ENCODE measurements at places on chromosomes 3 and 15.

GRCh38 chr15:73888224-73889041 lies 15.1 kb downstream of the TBC1D21 start:
- no peak for DNase-seq

GRCh38 chr3:100029689-100030088 lies 84.6 kb downstream of the FILIP1L start:
- no peak for DNase-seq

GRCh38 chr3:173371848-173372487 lies 25.6 kb upstream of the NLGN1 start:
- no peak for DNase-seq

GRCh38 chr3:51747840-51748239 lies 31.2 kb downstream of the IQCF6 start:
- no peak for DNase-seq

GRCh38 chr3:45269952-45270351 lies 43.9 kb upstream of the TMEM158 start:
- no peak for DNase-seq

GRCh38 chr3:141385406-141386125 lies 17.3 kb downstream of the ZBTB38 start:
- no peak for DNase-seq

GRCh38 chr15:80317389-80318182 lies 65.6 kb upstream of the CTXND1 start:
- DNase-seq = no peak

- no peak for DNase-seq
Measured at GRCh38 chr3:54324103-54324502, 201.8 kb downstream of the CACNA2D3 start.

- DNase-seq = no peak
Measured at GRCh38 chr3:64011685-64012084, 11.6 kb downstream of the PSMD6 start.

DNA sequence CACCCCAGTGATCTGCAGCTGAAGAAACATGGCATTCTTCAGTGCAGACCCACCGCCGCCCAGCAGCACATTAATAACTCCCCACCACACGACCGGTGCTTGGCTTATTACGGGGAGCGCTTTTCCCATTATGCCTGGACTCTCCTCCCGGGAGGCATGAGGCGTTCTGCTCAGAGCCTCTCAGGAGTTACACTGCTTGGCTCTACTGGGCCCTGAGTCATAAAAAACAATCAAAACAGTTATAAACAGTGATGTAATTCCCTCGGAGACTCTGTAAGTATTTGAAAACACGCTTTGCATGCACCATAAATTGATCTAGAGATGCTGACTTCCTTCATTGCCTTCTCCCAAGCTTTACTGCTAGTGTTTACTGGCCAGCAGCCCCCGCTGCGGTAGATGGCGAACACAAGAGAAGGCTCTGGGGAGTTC lies 77.1 kb upstream of the SNRPA1 start:
- DNase-seq = no peak

DNA sequence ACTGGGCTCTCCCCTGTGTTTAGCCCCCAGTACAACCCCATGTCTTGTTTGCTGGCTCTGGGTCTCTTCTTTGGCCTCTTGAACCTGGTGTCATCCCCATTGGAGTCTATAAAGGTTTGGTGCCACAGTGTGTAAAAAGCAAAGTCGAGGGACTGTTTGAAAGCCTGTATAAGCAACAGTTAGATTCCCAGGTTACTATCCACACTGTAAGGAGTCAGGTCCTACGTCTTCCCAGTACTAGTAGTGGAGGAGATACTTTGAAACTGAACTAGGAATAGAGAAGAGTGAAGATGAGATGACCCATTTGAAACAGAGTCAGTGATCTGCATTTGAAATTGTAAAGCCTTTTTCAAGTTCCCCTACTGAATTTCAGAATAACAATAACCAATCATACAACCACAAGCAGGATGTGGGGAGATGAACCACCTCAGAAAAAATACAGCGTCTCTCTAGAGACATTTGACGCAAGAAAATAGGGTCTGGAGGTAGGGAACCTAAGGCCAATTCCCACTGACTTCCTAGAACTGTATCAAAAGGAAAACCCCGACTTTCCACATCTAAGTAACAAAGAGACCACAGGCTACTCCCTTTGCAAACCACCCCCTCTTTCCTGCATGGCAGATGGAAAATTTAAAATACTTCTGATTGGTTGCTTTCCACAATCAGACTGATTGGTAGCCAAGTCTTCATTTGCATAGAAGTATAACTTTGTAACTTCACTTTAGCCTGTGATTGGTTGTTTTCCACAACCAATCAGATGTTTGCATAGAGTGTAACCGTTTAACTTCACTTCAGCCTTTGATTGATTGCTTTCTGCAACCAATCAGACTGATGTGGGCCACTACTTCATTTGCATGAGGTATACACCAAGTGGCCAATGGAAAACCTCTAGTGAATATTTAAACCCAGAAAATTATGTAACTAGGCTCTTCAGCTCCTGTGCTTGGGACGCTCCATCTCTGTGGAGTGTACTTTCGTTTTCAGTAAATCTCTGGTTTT lies 49.9 kb upstream of the NEDD4 start:
- DNase-seq = peak; percentile 20

DNA sequence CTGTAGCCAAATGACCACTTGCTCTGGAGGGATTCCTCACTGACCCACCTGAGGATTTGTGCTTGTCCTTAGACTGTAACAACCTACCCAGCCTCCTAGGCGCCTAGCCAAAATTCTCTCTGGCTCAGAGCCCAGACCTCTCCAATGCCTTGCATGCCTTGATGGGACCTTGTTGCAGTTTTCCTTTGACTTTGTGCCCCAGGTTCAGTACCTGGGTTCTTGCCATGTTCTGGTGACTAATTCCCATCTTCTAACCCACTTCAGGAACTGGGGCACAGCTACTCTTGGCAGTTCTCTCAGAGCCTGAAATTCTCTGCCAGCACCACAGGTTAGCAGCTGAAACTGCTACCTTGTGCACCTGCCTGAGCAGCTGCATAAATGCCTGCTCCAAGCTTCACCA lies 27.0 kb upstream of the UBE3A start:
- DNase-seq = no peak

DNA sequence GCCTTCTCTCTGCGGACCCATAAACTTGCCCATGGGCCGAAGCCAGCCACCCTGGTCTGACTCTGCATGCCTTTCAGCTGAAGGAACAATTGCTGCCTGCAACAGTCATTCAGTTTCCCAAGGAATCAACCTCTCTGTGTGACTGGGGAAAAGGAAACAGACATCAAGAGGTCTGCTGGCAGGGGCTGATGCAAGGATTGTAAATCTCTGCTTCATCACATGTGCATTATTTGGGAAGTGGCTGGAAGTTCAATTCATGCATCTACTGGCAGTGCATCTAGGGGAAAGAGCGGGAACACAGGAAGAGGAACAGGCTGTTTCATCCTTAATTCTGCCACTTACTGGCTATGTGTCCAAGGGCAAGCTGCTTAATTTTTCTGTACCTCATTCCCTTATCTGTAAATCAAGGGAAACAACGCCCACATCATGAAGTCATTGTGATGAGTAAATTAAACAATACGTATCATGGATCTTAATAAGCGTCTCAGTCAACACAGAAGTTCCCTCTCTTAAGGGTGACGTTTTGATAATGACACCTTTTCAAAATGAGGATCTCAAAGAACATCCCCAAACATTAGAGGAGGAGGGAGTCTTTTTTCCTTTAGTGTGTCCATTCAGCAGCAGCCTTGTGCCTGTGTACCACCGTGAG lies 17.4 kb upstream of the ADPGK start:
- no peak for DNase-seq

DNA sequence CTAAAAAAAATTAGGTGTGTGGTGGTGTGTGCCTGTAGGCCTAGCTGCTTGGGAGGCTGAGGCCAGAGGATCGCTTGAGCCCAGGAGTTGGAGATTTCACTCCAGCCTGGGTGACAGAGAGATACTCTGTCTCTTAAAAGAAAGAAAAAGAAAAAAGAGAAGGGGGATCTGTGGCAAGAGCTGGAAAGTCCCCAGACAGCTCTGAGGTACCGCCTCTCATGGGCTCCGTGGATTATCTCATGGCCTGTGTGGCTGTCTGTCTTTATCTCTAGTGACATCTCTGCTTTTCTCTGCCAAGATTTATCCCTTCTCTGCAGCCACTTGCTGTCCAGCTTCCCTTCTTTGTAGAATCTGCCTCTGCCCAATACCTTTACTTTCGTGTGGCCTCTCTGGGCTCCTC lies 5.7 kb downstream of the EXOSC7 start:
- DNase-seq = no peak

DNA sequence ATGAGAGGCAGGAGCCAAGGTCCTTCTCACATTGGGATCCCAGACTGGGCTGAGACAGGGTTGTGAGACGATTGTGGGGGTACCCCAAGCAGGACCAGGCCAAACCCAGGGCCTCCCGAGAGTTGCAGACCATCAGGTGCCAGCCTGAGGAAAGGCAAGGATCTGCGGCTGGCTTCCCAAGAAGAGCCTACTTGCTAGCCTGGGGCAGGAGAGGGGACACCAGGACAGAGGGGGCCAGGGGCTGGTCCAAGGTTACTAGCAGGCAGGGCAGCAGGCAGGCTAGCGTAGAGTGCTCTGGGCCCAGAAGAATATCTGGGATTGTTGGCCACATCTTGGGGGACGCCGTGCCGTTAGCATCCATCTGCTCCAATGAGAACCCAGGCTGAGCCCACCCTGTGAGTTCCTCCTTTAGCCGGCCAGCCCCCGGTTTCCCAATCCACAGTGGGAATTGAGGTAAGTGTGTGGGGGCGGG lies 546 bp downstream of the CISH start:
- no peak for DNase-seq

GRCh38 chr3:141307351-141308059 lies 60.8 kb upstream of the ZBTB38 start:
- no peak for DNase-seq

GRCh38 chr15:64903326-64903950 lies 8.3 kb upstream of the ANKDD1A start:
- DNase-seq = no peak

DNA sequence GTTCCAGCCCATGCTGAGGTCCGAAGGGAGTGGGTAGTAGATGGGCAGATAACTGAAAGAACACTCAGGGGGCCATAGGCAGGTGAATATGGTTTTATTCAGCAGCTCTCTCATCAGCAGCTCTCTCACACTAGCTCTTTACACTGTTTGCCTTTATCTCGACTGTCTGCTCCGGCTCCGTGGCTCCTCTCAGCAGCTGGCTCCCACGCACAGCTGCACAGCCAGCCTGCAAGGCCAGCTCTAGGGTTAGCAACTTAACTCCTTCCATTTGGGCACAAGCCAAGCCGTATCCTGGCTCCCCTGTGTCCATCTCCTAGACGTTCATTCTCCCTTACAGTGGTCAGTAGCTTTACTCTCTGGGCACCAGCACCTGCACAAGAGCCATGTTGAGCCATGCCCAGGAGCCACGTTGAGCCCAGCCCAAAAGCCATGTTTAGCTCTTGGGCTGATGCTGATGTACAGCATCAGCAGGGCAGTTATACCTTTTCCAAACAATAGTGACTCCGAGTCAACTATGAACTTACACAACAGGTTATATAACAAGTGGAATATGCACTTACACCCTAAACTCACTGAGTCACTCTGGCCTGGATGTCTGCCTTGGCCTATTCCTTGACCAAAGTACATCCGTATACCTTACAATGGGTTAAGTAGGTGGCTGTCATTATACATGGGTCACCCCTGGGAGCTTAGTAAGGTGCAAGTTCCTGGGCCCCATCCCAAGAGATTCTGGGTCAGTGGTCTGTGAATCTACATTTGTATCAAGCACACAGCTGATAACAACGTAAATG lies 34.6 kb upstream of the TOPAZ1 start:
- no peak for DNase-seq

- no peak for DNase-seq
Measured at GRCh38 chr3:170982733-170983132, 43.8 kb downstream of the SLC2A2 start.

GRCh38 chr15:94451466-94451865 lies 220.1 kb downstream of the MCTP2 start:
- no peak for DNase-seq

DNA sequence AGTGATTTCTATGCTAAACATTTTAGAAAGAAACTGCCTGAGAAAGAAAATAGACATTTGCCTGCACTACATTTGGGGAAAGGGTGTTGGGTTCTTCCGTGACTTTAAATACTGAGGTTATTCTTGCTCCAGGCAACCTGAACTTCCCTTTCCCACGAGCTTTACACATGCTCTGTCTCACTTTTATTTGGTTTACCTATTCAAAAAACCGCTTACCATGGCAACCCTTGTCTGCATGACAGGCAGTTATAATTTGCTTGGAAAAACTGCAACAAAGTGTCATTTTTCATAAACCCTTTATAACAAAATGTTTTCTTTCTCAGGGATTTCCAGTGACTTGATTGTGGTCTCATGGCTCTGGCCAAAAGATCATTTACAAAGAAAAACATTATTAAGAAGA lies 416.3 kb upstream of the MEIS2 start:
- DNase-seq = no peak

DNA sequence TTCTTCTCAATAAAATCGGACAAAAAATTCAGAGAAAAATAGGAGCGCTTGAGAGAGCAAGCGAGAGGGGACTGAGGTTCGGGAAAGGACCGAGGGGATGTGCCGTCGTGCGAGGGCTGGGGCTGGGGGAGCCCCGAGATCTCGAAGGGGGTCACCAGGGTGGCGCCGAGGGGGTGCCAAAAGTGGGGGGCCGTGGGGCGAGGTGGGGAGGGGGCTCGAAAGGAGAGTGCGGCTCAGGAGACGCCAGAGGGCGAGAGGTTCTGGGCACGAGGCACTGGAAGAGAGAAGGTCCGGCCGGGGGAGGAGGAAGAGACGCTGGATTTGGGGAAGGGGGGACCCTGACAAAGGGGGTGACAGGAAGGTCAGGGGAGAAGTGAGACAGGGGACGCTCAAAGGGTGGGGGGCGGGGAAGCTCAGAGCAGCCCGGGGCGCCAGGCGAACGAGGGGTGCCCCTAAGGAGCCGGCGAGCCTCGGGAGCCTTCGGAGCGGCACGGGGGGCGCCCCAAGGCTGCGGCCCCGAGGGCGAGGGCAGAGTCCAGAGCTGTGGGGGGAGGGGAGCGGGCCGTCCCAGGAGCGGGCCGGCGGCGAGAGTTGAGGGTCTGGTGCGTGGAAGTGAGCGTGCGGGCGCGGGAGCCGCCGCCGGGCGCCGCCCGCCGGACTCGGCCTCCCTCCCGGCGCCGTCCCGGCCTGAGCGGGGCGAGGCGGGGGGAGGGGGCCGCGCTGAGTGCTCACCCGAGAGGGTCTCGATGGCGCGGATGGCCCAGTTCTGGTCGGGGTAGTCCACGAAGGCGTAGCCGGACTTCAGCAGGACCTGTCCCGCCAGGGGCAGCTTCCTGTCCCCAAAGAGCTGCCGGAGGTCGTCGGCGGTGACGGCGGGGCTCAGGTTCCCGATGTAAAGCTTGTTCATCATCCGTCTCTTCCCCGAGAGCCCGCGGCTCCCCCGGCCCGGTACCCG lies 514 bp downstream of the IGF2BP2 start:
- DNase-seq = peak; percentile 22

DNA sequence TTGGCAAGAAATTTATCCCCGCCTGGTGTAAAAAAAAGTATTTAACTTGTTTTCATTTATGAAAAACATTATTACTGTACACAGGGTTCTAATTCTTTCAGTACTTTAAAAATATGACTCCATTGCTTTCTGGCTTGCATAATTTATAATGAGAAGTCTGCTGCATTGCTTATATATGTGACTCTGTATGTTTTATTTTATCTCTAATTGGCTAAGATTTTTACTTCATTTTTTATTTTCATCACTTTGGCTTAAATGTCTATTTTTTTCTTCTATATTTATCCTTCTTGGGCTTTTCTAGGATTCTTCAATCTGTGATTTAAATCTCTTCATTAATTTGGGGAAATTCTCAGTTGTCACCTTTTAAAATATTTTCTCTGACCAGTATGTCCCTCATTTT lies 636.6 kb upstream of the NR2F2 start:
- no peak for DNase-seq

GRCh38 chr3:9147896-9148266 lies 101.6 kb downstream of the SRGAP3 start:
- no peak for DNase-seq
